HCT116 (cell line): ENCODE measurements at places on chromosomes 5 and 9. TPM values are rescaled to one million over a fixed set of nuclear protein-coding genes. Genes with fewer than 3 reads are reported as not detected.
A peak's percentile ranks its signal among the peaks of the same experiment; 100 is the strongest.

GRCh38 chr9:106716820-106717219 is 146.1 kb upstream of the ZNF462 start:
- no peak for DNase-seq

DNA sequence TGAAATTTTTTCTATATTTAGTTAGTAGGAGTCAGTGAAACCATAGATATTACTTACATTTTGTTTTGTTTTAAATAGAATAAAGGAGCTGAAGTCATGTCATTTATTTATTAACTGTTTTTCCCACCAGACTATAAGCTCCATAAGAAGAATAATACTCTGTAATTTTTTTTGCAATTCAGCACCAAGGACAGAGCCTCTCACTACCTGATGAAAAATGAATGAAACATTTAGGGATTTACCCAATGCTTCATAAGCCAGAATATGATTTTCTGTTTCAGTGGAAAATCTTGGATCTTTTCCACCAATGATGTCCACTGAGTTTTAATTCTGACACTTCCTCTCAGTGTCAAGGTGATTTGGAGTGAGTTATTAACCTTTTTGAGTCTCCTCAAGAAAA is 624.9 kb upstream of the GRAMD2B start:
- peak; percentile 0 for DNase-seq

DNA sequence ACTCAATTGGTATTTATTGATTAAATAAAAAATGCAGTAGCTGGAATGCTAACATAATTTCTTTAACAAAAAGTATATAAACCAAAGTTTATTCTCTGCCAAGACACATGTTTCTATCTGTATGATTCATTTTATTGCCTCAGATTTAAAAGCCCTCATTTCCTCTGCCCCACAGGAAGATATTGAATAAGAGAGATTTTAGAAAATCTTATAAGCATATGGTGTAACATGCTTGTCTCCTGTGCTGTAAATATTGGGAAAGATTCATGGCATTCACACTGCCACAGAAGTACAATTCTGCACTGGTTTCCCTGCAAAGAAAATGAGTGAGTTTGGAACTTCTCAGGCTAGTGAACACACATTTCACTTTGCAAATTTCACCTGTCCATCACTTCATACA is 134.9 kb upstream of the FBXL7 start:
- DNase-seq = no peak

DNA sequence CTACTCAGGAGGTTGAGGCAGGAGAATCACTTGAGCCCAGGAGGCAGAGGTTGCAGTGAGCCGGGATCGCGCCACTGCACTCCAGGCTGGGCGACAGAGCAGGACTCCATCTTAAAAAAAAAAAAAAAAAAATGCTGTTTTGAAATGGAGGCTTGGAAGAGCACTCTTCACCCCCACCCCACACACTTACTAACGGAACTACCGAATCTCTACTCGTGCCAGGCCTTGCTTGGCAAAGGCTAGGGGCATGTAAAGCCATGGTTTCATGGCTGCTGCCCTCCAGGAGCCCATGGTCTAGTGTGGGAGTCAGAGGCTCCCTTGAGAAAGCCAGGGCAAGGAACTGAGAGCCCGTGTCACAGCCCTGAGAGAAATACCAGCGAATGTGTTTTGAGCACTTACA is 21.3 kb downstream of the PCDHGC5 start:
- no peak for DNase-seq

DNA sequence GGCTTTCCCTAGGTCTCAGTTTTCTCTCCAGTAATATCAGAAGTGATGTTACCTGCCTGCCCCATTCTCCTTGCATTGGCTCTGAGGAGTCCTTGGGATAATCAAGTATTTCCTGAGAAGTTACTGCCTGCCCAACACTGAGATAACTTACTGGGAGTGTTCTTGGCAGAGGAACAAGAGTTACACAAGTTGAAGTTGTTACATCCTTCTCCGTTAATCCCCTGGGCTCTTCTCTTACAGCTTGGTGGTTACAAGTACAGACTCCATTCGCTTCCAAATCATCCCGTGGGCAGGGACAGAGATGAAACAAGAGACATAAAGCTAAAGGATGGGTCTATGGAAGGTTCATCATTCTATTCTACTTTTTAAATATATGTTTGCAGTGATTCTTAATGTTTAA is 74.1 kb upstream of the SAP30L start:
- DNase-seq = no peak

DNA sequence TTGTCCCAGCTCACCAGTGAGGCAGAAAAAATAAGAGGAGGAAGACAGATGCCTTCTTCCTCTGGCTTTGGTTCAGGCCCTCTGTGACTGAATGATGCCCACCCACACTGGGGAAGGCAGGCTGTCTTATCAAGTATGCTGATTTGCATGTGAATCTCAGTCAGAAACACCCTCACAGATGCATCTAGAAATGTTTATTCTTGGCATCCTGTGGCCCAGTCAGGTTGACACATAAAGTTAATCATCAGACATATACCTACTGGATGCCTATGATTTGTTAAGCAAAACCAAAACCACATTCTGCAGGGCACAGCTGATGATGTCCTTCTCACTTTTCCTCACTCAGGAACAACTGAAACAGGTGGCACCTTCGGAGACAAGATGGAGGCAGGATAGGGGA is 243.4 kb upstream of the KCNN2 start:
- no peak for DNase-seq

CCDC180 gene
- total RNA-seq = 7.9 TPM

GPX8 gene
- 36.5 TPM for total RNA-seq

LCN6 gene
- not detected for total RNA-seq

DNA sequence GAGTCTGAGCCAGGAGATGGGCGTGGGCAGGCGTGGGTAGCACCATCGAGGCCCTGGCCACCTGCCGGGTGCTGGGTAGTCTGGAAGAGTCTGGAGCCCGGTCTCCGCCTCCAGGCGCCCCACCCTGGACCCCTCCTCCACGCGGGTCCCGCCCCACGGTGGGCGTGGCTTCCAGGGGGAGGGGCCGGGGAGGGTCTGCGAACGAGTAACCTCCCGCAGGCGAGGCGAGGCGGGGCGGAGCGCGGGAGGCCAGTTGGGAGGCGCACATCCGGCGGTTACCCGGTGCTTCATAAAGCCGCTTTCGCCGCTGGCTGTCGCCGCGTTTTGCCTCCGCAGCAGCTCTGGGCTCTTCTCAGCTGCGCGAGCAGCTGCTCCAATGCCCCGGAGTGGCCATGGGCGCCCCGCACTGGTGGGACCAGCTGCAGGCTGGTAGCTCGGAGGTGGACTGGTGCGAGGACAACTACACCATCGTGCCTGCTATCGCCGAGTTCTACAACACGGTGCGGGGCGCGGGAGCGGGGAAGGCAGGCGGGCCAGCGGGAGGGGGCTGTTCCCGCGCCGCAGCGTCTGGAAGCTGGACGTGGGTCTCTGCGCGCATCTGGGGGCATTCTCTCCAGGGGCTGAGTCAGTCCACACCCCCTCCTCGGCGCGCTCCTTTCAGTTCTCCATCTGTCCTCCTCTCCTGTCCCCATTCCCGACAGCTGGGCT is at the start of gene ACER2:
Gene ACER2, plus strand, starts transcription at position 317 of the 708 bp plus-strand sequence. Its CDS starts 76 bp downstream, at position 393.
- DNase-seq = peak; percentile 78

- no peak for DNase-seq
Observed at GRCh38 chr5:173963867-173964441, 25.0 kb upstream of the C5orf47 start.

- no peak for DNase-seq
Observed at GRCh38 chr9:30522486-30522885, 1862.0 kb upstream of the ACO1 start.

DNA sequence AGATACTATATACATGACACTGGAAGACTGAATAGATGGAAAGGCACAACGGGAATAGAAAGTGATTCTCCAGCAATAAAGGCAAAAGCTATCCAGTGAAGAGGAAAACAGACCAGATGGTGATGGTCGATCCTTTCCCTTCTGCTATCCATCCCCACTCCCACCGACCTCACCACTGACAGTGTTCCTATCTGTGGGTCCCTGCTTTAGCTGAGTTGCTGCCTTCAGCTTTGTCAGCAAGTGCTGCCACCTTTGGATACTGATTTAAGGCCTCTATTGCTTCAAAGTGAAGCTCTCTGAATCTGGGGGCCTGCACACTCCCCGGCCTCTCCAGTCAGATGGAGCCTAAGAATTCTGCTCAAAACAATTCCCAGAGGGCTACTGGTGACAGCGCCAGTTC is 32.3 kb downstream of the EPB41L4A start:
- no peak for DNase-seq

KCNN2 gene
- not detected for total RNA-seq

- DNase-seq = no peak
Observed at GRCh38 chr5:98454407-98454806, 319.1 kb upstream of the RGMB start.

GRCh38 chr9:92563116-92564100 is 27.6 kb upstream of the ECM2 start:
- DNase-seq = no peak

S1PR3 gene
- 0.07 TPM for total RNA-seq

DNA sequence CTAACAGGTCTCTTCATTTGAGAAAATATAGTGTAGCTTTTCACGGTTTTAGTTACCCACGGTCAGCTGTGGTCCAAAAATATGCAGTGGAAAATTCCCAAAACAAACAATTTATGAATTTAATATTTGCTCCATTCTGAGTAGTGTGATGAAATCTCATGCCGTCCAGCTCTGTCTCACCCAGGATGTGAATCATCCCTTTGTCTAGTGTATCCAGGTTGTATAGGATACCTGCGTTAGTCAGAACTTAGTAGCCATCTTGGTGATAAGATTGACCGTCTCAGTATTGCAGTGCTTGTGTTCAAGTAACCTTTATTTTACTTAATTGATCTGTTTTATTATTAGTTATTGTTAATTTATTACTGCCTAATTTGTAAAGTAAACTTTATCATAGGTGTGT is 41.1 kb downstream of the NDUFS4 start:
- peak; percentile 88 for DNase-seq

DAB2 gene
- total RNA-seq = 5.5 TPM

STKLD1 gene
- 0.37 TPM for total RNA-seq

DNA sequence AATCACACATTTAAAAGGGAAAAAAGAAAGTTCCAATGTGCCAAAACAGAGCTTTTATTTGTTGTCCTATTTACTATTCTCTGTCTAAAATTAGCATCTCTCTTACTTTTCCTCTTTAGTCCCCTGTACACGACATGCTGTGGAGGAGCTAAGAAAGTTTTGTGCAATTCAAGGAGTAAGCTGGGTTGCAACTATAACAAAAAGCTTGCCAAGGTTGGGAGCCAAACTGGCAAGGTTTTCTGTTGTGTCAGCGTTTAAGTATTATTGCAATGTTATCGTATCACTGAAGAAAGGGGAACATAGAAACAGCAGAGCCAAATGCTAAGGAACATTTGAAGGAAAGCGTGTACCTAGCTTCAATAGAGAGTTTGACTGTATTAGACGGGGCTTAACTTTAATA is 680.8 kb downstream of the CETN3 start:
- DNase-seq = no peak

SEC61B gene
- 125 TPM for total RNA-seq

RGMB gene
- 18.3 TPM for total RNA-seq

- DNase-seq = no peak
Observed at GRCh38 chr5:149935431-149935901, 9.1 kb downstream of the PDE6A start.

DNA sequence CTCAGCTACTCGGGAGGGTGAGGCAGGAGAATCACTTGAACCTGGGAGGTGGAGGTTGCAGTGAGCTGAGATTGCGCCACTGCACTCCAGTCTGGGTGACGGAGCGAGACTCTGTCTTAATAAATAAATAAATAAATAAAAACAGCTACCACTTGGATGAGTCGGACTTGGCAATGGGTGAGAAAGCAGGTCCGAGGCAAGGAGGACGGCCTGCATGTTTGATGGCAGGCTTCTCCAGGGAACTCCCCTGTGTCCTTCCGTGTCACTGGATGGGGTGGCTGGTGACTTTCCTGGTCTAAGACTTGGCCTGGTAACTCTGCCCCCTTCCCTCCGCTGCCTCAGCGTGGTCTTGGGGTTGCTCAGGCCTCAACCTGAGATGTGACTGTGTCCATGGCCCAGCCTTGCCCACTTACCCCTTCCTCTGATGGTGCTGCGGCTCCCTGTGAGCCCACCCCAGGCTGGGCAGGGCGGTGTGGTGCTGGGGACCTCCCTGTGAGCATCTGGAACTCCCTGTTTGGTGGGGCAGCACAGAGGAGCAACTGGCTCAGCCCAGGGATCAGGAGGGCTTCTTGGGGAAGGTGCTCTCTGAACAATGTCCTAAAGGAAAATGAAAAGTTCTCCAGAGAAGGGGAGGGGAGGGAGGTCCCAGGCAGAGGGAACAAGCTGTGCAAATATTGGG is 62.5 kb upstream of the PSD2 start:
- DNase-seq = no peak

DNA sequence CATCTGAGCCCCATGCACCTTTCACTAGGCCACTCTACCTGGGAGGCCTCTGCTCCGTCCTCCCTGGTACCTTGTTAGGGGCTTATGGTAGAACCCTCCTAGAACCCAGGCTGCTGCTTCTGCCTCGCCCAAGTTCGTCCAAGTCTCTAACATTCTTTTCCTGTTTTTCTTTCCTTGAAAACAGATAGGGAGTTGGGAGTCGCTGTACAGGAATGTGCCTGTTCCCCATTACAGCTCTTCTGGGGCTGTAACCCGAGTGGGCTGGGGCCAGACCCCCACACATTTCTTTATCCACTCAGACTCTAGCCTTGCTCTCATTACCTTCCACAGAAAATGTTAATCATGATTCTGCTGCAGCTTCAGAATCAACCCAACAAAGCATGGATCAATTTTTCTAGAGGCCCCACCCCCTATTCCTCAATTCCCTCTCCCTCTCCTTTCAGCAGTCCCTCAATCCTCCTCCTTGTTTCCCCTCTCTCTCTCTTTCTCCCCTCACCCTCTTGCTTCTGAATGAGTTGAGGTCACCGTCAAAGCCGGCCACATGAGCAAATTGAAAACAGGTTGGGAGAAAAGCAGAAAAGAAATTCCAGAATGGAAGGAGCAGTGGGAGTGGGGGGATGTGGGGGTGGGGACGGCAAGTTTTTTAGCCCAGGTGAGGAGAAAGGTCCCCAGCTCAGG is 193.8 kb upstream of the TRIM32 start:
- no peak for DNase-seq

GRCh38 chr9:115673599-115673998 is 480.0 kb upstream of the PAPPA start:
- no peak for DNase-seq

CFAP157 gene
- 0.22 TPM for total RNA-seq

DNA sequence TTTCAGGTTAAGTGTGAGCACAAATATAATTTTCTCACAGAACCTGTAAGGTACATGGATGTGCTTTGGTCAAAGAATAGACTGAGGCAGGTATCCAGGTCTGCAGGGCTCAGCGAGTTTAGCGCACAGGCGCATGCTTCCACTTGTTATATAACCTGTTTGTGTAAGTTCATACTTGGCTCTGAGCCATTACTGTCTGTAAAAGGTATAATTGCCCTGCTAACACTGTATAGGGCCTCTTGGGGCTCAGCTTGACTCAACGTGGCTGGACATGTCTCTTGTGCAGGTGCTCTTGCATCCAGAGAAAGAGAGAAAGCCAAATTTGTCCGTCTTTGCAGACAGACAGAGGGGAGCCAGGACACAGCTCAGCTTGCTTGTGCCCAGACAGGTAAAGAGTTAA is 759.6 kb downstream of the MTRR start:
- DNase-seq = no peak

DNA sequence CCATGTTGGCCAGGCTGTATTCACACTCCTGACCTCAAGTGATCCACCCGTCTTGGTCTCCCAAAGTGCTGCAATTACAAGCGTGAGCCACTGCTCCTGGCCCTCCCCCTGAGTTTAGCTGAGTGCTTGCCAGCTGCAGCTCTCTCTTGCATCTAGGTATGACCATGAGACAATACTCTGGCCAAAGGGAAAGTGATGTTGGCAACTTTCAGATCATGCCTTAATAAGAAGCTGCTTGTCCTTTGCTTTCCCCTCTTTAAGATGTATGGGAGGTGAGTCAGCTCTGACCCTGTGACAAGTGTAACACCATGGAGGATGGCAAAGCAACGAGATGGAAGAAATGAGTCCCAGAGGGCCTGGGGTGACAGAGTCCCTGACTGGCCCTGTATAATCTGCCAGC is 18.7 kb upstream of the DCAF12 start:
- no peak for DNase-seq
